ENCODE measurements at places on chromosomes 1 and 21. TPM values are rescaled to one million over a fixed set of nuclear protein-coding genes. Genes with fewer than 3 reads are reported as not detected.

The GUCA2A gene
- total RNA-seq: not detected

The PLEKHG5 gene
- total RNA-seq: 2.6 TPM

The FGR gene
- 3.0 TPM for total RNA-seq

The TXNIP gene
- total RNA-seq: 731 TPM

The LPAR3 gene
- 13.5 TPM for total RNA-seq

The ADAMTSL4 gene
- total RNA-seq: 34.6 TPM

The SERPINC1 gene
- not detected for total RNA-seq

The ERRFI1 gene
- 27.3 TPM for total RNA-seq

The MATN1 gene
- total RNA-seq: 1.7 TPM

The FAM131C gene
- total RNA-seq: 0.85 TPM

The SH2D5 gene
- not detected for total RNA-seq

The ARHGEF16 gene
- 2.3 TPM for total RNA-seq

The FABP3 gene
- 77.6 TPM for total RNA-seq

The ANGPTL1 gene
- 77.8 TPM for total RNA-seq

The ASCL5 gene
- not detected for total RNA-seq

The MTARC2 gene
- total RNA-seq: 1.5 TPM

The GBP5 gene
- total RNA-seq: 0.83 TPM

The ADAMTS5 gene
- 32.7 TPM for total RNA-seq

The CDA gene
- total RNA-seq: 2.3 TPM

The GALE gene
- 15.0 TPM for total RNA-seq

The CYB561D1 gene
- 7.4 TPM for total RNA-seq

The CNIH3 gene
- 6.2 TPM for total RNA-seq

The FYB2 gene
- 8.2 TPM for total RNA-seq

The FAM177B gene
- not detected for total RNA-seq

The SLC9C2 gene
- total RNA-seq: not detected

The ACTN2 gene
- 0.29 TPM for total RNA-seq

The OR2L13 gene
- total RNA-seq: not detected

The MYCL gene
- 3.6 TPM for total RNA-seq

The CYP4Z1 gene
- 1.8 TPM for total RNA-seq

The PCSK9 gene
- total RNA-seq: not detected

The KPRP gene
- total RNA-seq: not detected

The GJB3 gene
- 4.7 TPM for total RNA-seq

The CACNA1S gene
- total RNA-seq: 0.07 TPM

The OR2T2 gene
- total RNA-seq: not detected

The NBL1 gene
- 67.4 TPM for total RNA-seq

The S100A14 gene
- total RNA-seq: 0.29 TPM

The ZNF695 gene
- not detected for total RNA-seq

The ALPL gene
- total RNA-seq: 5.0 TPM

The S100A8 gene
- not detected for total RNA-seq

The RNU1-2 gene
- under 0.01 TPM for total RNA-seq

The TDRD10 gene
- 19.7 TPM for total RNA-seq

The OR2L8 gene
- total RNA-seq: not detected

The VSIG8 gene
- total RNA-seq: not detected

The ZNF648 gene
- 0.27 TPM for total RNA-seq
